Ecto neural progenitor cell (in vitro differentiated cells): ENCODE measurements at places on chromosomes 16 and 17.

GRCh38 chr17:4823373-4824089, 9.6 kb upstream of the MINK1 start:
- no peak for DNase-seq

DNA sequence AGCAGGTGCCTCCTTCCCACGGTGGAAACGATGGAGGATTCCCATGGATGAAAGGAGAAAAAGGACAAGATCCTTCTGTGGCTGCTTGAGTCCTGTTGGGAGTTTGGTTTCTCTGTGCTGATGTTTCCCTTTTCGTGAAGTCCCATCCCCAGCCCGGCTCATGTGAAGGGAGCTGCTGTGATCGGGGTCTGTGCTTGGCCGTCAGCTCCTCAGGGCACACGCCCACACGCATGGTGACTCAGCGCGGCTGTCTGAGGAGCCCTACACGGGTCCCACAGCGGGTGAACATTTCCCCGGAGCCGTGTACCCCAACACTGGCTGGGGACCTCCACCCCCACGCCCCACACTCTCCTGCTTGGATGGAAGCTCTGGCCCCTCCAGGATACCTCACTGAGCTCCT, 44.5 kb upstream of the SSTR5 start:
- no peak for DNase-seq

- peak; percentile 68 for DNase-seq
Measured at GRCh38 chr17:7856011-7856810, 1.1 kb downstream of the NAA38 start.

DNA sequence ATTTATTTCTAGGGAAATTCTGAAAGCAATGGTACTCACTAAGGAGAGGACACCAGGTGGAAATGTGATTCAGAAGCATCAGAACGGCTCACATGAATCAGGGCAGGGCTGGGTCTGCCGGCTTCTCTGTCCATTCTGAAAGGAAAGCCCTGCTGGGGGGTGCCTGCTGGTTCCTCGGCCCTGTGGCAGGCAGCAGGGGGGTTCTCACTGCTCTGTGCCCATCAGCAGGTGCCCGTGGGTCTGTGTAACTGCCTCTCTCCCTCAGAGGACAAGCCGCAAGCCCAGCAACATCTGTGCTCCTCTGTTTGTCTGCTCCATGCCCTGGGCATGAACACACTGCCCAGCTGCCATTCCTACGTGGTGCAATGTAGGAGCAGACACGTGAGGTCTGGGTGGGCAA, 74.9 kb upstream of the ZNF423 start:
- DNase-seq, result no peak

DNA sequence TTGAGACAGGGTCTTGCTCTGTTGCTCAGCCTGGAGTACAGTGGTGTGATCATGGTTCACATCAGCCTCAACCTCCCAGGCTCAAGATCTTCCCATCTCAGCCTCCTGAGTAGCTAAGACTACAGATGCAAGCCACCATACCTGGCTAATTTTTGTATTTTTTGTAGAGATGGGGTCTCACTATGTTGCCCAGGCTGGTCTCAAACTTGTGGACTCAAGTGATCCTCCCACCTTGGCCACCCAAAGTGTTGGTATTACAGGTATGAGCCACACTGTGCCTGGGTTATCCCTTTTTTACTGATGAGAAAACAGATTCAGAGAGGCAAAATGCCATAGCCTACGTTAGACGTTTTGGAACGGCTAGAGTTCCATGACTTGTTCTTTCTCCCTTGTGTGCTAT, 30.1 kb downstream of the SNX29 start:
- no peak for DNase-seq

- peak; percentile 83 for DNase-seq
Measured at GRCh38 chr17:75848523-75849278, 4.5 kb upstream of the UNC13D start.

DNA sequence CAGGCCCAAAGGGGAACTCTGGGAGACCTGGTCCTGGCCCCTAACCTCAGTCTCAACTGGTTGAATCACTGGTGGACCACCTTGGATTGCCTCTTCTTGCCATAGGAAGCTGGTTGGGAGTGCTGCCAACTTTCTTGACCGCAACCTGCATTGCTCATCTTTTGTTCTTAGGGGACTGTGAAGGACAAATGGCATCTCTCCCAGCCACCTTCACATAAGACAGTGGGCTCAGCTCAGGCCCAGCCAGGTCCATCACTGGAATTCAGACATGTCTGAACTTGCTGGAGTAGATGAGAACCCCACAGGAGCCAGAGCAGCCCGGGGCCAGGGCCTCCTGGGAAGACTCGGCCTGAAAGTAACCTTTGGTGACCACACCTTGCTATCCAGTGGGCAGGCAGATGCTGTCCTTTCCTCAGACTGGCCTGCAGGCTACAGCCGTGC, 18.8 kb downstream of the ADORA2B start:
- no peak for DNase-seq
